ENCODE measurements at places on chromosomes 2 and 18.

- no peak for DNase-seq
These were observed 380.6 kb downstream of the TSN start for GRCh38 chr2:122136056-122136455.

DNA sequence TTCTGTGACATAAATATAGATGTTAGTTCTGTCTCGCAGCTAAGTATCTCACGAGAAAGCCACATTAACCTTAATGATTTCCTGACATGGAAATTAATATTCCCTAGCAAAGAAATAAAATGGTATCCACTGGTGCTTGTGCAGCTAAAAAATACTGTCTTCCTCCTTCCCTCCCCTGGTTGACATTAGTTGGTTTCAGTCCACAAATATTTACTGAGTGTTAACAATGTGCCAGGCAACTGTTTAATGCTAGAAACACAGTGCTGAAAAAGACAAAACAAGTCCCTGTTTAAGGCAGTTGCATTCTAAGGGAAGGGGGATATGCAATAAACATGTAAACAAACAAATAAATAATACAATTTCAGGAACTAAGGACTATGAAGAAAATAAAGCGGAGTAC lies 44.2 kb upstream of the VPS54 start:
- no peak for DNase-seq

GRCh38 chr18:49560624-49561288 lies 1.1 kb upstream of the LIPG start:
- peak; percentile 67 for DNase-seq

DNA sequence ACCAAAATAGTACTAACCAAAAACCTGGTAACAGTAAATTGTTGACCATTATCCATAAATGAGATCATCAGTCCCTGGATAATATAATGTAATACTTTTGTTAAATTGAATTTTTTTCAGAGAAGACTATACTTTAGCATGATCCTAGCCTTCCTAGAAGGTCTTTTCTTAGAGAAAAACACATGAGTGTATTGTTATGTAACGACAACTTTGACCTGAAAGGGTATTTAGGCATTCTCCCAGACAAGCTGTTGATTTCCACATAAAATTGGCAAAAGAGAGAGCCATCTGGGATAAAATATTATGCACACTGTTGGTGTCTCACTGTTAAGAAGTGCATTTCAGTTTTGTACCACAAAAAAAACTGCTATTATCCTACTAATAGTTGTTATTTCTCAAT lies 120.0 kb upstream of the MAPRE2 start:
- no peak for DNase-seq

DNA sequence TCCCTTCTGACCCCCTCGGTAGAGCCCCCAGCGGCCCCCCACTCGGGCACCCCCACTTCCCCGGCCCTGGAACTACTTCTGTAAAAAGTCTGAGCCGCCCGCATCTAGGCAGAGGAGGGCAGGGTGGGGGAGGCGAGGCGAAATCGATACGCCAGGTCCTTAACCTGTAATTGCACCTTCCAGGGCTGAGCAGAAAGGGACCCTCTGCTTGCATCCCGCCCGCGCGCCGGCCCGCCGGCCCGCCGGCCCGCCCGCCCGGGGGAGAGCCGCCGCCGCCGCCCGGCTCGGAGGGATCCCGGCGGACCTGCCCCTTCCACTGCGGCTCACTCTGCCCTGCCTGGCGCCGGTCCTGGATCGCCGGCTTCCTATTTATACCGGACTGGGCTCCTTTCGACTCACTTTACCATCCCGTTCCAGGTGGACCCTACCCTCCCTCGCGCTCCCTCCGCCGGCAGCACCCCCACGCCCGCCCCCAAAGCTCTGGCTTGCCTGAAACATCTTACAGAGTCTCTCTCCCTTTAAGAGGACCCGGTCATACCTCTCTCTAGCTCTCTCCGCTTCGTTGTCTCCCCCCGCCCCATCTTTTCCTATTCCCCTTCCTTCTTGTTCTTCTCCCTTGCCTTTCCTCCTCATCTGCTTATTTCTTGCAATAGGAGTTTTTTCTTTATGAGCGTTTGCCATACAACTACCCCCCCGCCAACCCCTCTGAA lies 797 bp downstream of the KLHL14 start:
- DNase-seq = peak; percentile 43

GRCh38 chr18:76420898-76421684 lies 74.0 kb downstream of the ZNF516 start:
- DNase-seq = no peak

DNA sequence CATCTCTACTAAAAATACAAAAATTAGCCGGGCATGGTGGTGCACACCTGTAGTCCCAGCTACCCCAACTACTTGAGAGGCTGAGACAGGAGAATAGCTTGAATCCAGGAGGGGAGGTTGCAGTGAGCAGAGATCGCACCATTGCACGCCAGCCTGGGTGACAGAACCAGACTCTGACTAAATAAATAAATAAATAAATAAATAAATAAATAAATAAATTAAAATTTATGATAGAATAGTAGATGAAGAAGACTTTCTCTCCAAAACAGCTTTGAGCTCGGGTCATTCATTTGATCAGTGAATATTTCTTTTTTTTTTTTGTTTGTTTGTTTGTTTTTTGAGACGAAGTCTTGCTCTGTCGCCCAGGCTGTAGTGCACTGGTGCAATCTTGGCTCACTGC lies 17.6 kb upstream of the MTA3 start:
- no peak for DNase-seq

DNA sequence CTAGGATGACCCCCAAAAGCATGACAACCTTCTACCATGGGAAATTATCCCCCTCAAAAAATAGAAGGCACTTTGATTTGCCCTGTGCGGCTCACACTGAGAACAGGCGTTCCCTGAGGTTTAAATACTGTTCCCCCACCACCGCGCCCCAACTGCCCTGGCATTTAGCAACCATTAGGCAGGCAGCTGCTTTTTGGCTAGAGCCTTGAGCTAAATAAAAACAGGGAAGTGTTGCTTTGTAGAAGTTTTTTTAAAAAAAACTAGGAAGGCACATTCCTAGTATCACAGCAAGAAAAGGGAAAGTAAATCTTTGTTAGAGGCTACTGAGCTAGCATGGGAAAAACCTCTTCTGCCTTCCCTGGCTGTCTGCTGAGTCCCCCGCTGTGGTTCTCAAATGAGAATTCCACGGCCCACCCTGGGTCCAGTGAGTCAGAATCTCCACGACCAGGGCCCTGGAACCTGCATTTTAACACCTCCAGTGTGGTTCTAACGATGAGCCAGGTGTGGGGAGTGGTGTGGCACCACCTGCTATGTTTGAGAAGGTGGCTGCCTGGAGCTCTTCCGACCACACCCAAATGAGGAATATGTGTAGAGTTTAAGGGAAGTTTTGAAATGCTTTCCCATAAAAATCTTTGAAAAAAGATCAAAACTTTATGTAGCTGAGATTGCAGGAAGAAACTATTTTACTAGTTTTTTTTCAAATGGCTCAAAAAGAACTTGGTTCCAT lies 66.4 kb downstream of the VIT start:
- no peak for DNase-seq

DNA sequence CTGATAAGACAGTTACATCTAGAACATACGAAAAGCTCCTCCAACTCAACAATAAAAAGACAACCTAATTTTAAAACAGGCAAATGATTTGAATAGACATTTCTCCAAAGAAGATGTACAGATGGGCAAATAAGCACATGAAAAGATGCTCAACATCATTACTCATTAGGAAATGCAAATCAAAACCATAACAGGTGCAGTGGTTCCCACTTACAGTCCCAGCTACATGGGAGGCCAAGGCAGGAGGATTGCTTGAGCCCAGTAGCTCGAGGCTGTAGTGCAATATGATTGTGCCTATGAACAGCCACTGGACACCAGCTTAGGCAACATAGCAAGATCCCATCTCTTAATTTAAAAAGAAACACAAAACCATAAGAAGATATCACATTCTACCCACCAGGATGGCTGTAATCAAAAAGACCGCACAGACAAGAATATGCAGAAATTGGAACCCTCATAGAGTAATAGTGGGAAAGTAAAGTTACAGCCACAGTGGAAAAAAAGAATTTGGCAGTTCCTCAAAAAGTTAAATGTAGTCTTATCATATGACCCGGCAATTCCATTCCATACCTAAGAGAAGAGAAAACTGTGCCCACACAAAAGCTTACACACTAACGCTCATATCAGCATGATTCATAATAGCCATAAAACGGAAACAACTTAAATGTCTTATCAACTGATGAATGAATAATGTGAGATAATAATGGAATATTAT lies 30.5 kb upstream of the ARMC9 start:
- DNase-seq = no peak

DNA sequence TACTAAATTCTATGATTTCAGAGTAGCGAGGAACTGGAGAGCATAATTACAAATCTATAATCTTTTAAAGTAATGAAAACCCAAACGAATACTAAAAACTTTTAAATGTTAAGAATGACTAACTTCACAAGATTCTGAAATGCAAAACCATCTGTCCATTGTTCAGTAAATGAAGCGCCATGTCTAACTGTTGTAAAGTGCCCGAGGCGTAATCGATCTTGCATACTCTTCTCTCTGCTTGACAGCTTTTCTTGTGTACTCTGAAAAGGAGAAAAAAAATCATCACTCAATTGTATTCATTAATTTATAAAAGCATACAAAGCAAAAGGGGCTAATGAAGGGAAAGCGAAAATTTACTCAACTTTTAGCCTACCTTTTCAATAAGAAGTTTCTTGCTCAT lies 111.0 kb downstream of the TLK1 start:
- no peak for DNase-seq

- no peak for DNase-seq
These were observed 182.2 kb downstream of the EPHA4 start for GRCh38 chr2:221389904-221390303.

DNA sequence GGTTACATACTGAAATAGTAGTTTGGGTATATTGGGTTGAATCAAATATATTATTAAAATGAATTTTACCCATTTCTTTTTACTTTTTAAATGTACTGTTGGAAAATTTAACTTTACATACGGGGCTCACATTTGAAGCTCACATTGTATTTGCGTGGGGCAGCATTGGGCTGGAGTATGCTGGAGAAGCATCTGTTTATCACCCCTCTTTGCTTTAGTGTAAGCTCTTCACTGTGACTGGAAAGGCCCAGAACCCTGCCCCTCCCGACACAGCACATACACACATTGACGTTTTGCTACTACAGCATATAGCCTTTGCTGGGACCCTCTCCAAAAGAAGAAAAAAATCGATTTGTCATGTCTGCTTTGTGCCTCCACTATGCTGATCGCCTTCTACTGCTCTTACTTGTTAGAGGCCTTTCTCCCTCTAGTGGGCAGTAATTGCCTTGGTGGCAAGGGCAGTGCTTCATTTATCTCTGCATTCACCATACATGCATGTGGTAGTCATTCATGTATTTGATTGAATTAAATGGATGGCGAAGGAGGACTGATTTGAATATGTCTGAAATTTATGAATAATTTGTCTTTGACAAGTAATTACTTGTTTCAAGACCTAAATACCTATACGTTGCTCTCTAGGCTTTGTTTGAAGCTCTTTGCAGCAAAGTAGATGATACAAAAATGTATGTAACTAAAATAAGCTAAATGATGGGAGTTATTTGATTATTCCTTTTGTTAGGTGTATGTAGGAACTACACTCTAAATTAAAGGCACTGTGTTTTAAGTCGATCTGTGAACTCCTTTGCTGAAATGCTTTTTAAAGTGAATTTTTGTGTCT lies 37.4 kb downstream of the VAPA start:
- DNase-seq = peak; percentile 15

DNA sequence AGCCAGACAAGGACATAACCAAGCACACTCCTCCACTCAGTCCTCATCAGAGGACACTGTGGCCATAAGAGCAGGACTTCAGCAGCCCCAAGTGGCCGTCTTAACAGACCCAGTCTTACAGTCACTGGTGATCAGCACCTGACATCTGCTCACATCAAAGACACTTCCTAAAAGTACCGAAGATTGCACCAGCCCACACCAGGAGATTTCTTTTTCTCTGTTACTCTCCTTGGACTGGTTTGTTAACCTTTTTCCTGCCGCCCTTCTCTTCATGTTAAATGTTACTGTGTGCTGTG lies 44.1 kb downstream of the MRPS5 start:
- DNase-seq = no peak

GRCh38 chr18:32057624-32058165 lies 34.0 kb upstream of the RNF138 start:
- DNase-seq = no peak

DNA sequence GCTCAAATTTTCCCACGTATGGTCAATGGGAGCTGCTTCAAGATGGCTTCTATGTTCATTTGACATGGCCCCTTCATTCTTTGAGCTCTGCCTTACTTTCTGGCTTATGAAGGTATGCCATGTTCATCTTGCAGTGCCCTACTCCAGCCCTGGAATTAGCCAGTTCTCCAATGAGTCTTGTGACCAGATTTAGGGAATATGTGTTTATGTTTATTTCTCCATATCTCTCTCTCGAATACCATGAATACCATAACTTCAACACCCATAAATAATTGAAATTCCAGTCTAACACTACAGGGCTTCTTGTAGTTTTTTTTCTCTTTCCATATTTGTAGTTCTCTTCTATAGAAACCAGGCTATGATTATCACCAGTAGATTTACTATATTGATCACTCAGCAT lies 39.7 kb downstream of the EPB41L5 start:
- no peak for DNase-seq

DNA sequence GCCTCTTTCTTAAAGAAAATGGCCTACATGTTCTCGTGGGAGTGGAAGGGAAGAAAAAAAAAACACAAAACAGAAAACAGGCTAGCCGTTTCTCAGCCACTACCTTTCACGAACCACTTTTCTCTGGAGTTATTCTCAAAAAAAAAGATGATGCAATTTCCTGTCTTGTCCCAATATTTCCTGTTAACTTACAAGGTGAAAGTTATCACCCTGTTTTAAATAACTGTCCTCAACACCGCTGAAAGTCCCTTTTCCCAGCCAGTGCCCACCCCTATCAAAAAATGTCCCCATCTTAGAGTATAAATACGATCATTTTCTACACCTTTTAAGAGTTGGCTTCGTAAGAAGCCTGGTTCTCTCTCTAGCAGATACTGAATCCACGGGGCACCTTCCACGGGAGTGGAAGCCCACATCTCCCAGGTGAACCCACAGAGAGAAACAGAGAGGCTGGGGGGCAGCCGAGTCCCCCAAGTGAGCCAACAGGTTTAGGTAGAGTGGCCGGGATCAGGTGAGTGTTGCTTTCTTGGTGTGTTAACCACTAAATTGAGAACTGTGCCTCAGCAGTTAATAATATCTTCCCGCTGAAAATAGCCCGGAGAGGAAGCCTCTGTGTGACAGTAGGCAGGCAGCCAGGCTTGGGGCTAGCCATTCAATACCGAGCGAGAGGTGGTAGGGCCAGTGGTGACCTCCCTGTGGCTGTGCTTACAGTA lies 15.9 kb downstream of the SMAD7 start:
- DNase-seq = no peak

DNA sequence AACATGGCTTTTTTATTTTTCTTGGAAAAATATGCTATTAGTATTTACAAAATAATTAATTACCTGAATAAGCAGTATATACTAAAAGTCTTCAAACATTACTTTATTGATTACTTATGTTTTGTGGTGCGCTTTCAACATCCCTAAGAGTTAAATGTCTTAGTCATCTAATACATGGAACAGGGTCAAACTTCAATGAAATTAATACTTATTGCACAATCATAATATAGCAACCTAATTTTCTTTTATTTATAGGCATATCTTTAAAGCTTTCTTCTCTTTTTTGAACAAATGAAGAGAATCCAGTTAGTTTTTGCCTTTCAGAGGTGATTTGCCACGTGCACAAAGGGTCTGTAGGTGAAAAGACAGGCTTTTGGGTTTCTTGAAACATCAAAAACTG lies 6.0 kb downstream of the LRATD1 start:
- DNase-seq = no peak

All from right renal pelvis (tissue), 4 donors.